Spleen (tissue), 13 donors: ENCODE measurements at places on chromosomes 3 and 15.

- DNase-seq, result no peak
Observed at GRCh38 chr3:37141676-37142075, 32.7 kb downstream of the LRRFIP2 start.

DNA sequence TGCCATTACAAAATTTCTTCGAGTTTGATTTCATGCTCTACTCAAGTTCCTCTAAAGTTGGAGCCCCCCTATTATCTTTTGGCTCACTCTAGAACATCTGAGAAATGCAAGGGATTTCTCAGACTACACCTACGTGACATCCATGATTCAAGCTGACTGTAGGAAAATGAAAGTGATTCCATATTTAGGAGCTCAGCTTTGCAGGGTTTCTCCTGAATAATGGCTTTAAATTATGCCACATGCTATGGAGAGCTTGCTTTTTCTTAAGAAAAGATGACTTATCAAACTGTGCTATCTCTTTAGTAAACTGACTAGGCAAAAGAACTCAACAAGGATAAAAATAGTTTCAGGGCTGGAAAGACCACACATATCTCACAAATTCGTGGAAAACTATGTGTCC lies 292.1 kb downstream of the LSAMP start:
- no peak for DNase-seq

- no peak for DNase-seq
Observed at GRCh38 chr3:117700573-117701360, 991.2 kb downstream of the TUSC7 start.

DNA sequence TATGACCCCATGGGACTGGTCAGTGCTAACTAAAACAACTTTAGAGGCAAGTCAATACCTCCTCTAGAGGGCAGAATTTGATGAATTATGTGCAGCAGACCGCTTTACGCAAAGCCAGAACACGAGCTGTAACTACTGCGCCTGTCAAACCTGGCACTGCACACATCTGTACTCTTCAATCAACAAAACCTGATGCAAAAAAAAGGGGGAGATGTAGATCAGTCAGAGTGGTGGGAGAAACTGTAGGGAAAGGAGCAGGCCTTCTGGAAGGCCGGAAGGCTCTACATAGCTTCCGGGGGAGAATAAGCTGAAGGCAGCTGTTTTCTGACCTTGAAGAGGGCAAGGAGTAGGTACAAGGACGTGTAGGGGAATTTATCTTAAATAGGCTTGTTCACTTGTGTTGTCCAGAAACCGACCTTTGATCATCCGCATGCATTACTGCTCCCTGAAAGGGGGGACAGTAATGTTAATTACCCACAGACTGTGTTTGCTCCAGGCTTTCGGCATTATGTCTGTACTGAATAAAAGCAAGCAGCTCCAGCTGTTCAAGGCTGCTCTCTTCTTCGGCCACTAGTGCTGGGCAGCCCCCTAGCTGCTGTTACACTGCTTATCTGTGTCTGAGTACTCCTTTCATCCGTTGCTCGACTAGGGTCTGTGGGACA lies 41.0 kb downstream of the GPR160 start:
- DNase-seq, result no peak

- no peak for DNase-seq
Observed at GRCh38 chr3:15845475-15845874, 47.7 kb upstream of the ANKRD28 start.

- DNase-seq, result no peak
Observed at GRCh38 chr3:109195815-109196214, 59.3 kb downstream of the C3orf85 start.

GRCh38 chr15:51094606-51095569 lies at the start of gene TNFAIP8L3:
Gene TNFAIP8L3, minus strand, starts transcription at chr15:51094906. Its CDS starts 311 bp downstream, at chr15:51094595.
- DNase-seq, result peak; percentile 76

DNA sequence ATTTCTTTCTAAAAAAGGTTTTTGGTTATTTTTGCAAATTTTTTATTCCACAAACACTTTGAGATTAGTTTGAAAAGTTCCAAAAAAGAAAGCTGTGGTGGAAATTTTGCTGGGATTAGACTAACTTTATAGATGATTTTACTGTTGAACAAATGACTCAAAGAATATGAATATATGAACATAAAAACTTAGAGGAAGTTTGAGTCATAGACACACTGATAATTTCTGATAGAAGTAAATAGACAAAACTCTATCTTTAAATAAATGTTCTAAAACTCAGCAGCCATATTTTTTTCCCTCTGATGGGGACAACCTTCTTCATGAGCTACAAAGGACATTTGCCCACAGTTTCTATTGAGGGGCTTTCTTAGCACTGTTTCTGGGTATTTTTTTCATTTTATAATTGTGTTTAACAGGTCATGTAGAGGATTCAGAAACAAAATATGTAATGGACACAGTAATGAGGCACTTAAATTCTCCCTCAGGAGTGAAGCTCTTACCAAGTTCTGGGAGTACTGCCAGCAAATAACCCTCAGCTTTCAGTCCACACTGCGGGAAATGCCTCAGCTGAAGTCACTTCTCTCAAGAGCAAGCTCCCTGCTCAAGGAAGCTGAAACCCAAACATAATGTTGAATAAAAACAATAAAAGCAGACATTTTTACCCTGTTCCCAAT lies 157.6 kb downstream of the NFKBIZ start:
- DNase-seq, result no peak

DNA sequence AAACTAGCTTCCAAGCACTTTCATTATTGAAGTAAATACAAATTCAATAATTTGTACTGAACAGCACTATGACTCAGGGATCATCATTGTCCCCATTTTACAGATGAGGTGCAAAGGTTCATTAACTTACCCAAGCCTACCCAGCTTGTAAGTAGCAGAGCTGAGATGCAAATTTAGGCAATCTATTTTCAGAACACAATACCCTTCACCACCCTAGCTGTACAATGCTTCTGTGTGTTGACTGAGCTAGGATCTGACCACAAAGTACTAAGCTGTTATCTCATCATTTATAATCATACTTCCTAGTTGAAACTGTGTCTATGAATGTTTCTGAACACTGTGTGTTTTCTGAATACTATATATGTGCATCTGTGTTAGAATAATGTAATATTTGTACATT lies 3.2 kb upstream of the ILDR1 start:
- DNase-seq, result no peak

DNA sequence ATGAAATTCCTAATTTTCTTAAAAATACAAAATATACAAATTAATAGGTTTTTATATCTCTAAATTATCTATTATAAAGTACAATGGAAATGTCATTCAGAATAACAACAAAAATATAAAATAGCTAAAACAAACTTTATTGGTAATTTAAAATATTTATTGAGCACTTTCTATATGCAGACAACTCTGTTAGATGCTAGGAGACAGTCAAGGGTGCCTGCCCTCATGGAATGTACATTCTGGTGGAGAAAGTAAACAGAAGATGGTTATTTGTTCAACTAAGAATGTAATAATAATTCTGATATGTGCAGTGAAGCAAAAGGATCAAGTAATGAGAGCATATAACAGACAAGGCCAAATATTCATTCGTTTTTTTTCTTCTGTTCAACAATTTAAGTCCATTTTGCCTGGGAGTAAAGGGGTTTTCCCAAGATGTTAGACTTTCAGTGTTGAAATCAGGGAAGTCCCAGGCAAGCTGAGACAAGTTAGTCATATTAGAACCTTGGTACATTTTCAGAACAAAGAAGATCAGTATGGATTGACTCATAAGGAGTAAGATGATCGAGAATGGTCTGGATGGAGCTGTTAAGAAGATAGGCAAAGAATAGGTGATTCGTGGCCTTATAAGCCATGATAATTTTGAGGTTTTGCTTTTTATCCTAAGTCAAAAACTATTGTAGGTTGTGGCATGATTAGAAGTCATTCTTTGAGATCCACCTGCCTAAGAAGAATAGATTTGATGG lies 150.2 kb upstream of the MLF1 start:
- DNase-seq, result no peak

- DNase-seq, result no peak
Observed at GRCh38 chr3:37859354-37859753, 2.3 kb upstream of the CTDSPL start.

DNA sequence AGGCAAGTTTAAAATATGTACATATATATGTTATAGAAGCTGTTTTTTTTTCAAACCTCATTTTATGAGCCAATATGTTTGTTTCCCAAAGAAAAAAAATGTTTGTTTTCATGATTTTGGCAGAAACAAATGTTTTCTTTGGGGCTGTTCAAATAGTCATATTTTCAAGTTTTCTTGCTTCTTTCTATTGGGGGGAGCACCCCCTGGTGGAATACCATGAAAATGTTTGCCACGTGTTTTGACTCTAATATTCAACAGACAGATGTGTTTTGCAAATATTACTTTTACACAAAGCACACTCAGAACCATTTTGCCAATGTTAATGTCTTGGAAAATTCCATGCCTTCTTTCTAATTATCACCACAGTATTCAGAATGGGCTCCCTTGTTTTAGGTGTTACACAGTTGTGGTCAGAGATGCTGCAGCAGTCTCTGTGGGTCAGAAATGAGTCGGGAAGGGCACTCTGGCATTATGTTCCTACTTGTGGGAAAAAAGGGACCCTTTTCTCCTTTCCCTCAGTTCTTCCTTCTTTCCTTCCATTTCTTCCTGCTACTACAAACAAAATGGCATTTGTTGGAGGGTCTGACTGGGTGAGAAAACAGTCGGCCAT lies 817.0 kb downstream of the TUSC7 start:
- DNase-seq, result no peak

DNA sequence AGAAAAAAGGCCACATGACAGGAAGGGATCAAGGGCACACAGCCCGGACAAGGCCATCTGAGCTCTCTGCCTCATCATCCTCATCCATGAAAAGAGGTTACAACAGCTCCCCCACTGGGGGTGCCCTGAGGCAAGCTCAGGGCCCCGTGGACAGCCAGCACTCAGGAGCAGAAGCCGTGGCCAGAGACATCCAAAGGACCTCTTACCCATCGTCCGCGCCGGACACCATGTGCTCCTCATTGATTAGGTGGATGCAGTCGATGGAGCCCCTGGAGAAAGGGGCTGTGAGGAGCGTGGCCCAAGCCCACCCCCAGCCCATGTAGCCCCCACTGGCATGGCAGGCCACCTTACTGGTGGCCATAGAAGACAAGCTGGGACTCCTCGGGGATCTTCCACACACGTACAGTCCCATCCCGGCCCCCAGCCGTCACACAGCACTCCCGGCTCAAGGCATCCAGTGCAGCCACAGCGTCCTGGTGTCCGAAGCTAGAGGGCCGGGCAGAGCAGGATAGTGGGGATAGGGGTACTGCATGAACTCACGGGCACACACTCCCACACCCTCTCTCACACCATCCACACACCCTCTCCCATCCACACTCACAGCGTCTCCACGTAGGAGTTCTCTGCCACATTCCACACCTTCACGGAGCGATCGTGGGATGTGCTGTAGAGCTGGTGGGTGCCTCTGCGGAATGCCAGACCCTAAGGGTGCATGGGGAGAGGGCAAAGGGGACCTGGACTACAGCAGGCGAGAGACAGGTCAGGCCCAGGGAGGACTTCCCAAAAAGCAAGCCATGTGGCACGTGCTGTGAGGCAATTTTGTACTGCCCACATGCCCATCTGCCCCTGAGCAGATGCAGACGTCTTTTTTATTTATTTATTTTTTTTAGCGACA lies 6.5 kb downstream of the RRP9 start:
- peak; percentile 68 for DNase-seq

GRCh38 chr3:8328967-8329366 lies 172.7 kb upstream of the LMCD1 start:
- DNase-seq, result no peak

GRCh38 chr3:172701751-172702150 lies 9.1 kb downstream of the NCEH1 start:
- DNase-seq, result no peak
